Hair follicle dermal papilla cell (primary cell): ENCODE measurements at places on chromosomes 5 and 9. TPM values are rescaled to one million over a fixed set of nuclear protein-coding genes. Genes with fewer than 3 reads are reported as not detected.

Gene NUTM2G
- not detected in 2 replicates for total RNA-seq

Gene MRPL36
- 16.7 and 30.0 TPM in 2 replicates for total RNA-seq

Gene ZFP2
- total RNA-seq = 1.3 TPM in 2 replicates

Gene CHSY3
- total RNA-seq = 9.5 and 14.9 TPM in 2 replicates

Gene FAM151B
- total RNA-seq = 10.1 and 14.3 TPM in 2 replicates

Gene STRBP
- 5.0 and 6.0 TPM in 2 replicates for total RNA-seq

Gene ZNF462
- 12.5 and 20.9 TPM in 2 replicates for total RNA-seq

Gene CATSPER3
- total RNA-seq = not detected in 2 replicates

Gene LEAP2
- total RNA-seq = 0.12 and 0.16 TPM in 2 replicates

Gene ITGA2
- 4.5 and 6.3 TPM in 2 replicates for total RNA-seq

Gene SUSD3
- not detected in 2 replicates for total RNA-seq

Gene AMBP
- 0.12 and 0.16 TPM in 2 replicates for total RNA-seq

Gene NPR2
- 14.9 and 23.2 TPM in 2 replicates for total RNA-seq

Gene TSSK1B
- 0.36 and 0.49 TPM in 2 replicates for total RNA-seq

Gene SKP1
- total RNA-seq = 81.0 and 147 TPM in 2 replicates

Gene TCF7
- 0.85 and 1.6 TPM in 2 replicates for total RNA-seq

Gene PTGER4
- 16.4 and 29.9 TPM in 2 replicates for total RNA-seq

Gene SLC46A2
- total RNA-seq = not detected in 2 replicates

Gene ADAMTSL1
- 75.3 and 123 TPM in 2 replicates for total RNA-seq

Gene CDHR2
- not detected in 2 replicates for total RNA-seq

Gene LOX
- total RNA-seq = 117 and 156 TPM in 2 replicates
